Hematopoietic multipotent progenitor cell treated with erythropoietin and hydrocortisone succinate and interleukin-3 and kit ligand, for 15 days (in vitro differentiated cells): ENCODE measurements at places on chromosomes 13 and 19.

GRCh38 chr13:92547266-92547665, 679.3 kb upstream of the GPC6 start:
- no peak for DNase-seq

- DNase-seq, result no peak
Observed at GRCh38 chr13:98751861-98752466, 508 bp downstream of the SLC15A1 start.

DNA sequence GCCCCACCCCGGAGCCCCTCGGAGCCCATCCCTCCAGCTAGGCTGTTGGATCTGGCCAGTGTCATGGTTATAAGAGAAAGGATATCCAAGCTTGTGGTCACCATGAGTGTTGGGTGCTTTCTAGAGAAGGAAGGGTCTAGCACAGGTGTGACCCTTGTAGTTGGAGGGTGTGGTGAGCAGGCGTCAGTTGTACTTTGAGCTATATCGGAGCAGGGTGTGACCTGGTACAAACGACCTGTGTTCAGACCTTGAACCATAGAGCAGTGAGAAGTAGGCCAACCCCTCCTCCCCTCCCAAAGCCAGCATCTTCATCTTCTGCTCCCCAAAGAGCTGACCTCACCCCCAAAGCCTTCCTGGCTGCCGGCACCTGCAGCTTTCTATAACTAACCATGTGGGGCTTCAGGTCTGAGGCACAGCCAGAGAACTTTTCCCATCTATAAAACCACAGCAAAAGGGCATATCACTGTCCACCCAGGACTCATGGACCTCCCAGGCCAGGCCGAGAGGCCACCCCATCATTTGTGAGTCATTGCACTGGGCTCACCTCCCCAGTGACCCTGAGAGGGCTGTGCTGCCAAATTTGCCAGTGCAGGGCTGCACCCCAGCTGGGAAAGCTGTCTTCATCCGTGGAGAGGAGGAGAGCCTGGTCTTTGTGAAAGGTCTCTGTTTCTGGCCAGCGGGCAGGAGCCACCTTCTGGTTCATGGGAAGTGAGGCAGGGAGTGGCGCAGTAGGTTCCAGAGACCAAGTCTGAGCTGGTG, 14.2 kb downstream of the RAB8A start:
- DNase-seq, result no peak

GRCh38 chr19:28794301-28794700, 418.6 kb downstream of the UQCRFS1 start:
- no peak for DNase-seq

- DNase-seq, result no peak
Observed at GRCh38 chr19:33226550-33227241, 1.0 kb upstream of the SLC7A10 start.

DNA sequence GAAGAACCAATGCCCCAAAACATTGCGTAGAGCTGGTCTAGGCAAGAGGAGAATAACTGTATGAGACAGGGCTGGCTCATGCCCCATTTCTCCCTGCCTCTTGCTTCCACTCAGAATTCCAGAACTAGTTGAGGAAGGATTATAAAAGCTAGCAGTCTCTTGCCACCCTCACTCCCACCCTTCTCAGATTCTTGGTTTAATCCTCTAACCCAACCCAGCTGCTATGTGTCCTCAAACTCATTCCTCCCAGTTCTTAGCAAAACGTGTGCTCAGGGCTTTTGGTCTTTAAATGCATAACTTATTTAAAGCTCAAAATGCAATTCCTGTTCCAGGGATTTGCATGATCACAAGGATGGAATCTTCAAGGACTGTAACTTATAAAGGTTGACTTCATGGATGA, 466.3 kb downstream of the COG6 start:
- DNase-seq, result no peak

GRCh38 chr19:32416749-32417456, 11.3 kb downstream of the DPY19L3 start:
- DNase-seq, result no peak
